HuH-7.5 (cell line): ENCODE measurements at places on chromosomes 1 and 21.

DNA sequence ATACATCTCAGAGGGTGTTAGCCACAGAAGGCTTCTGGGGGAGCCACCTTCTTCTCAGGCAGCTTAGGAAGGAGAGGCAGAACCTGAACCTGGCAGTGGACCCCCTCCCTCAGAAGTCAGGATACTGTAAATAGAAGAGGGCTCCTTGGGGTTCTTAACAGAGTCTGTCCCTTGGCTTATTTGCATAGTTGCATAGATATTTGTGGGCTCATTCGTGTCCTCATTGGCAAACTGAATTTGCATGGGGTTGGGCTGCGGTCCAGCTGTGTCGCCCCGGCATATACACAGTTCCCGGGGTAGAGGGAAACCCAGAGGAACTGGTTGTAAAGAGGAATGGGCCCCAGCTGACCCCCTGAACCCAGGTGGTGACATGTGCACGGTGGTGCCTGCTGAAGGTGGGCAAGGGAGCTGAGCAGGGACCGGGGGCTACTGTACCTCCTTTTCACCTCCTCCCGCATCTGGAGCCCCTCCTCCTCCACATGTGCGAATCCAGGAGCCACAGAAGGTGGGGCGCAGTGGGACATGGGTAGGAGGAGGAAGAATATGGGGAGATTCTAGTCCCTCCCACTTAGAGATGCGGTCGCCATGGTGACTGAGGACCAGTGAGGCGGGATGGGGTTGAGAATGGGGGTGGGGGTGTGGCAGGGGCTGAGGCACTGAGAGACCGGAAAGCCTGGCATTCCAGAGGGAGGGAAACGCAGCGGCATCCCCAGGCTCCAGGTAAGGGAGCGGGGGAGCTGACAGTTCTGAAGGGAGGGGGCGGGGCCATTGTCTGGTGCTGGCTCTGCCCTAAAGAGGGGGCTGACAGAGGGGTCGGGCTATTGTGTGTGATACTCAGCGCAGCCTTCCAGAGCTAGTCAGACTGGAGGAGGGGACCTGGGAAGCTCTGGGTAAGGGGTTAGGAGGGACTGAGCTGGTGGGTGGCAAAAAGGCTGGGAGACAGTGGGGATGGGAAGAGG lies 3.7 kb upstream of the SEMA4A start:
- no peak for DNase-seq

DNA sequence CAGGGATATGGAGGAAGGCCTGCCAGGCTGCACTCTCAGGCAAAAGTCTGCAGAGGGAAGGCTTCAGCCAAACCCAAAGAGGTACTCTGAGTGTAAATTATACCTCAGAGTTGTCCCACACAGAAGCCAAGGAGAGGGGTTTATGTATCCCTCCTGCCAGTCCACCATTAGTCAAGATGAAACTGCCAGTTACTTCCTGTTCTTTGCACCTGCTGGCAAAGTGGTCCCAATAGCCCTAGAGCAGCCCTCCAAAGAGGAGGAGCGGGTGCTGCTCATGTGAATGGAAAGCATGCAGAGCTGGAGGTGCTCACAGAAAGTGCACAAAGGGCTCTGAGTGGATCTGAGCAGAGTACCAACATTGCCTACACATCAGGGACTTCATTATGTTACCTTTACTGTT lies 37.1 kb upstream of the MCOLN3 start:
- DNase-seq, result no peak

DNA sequence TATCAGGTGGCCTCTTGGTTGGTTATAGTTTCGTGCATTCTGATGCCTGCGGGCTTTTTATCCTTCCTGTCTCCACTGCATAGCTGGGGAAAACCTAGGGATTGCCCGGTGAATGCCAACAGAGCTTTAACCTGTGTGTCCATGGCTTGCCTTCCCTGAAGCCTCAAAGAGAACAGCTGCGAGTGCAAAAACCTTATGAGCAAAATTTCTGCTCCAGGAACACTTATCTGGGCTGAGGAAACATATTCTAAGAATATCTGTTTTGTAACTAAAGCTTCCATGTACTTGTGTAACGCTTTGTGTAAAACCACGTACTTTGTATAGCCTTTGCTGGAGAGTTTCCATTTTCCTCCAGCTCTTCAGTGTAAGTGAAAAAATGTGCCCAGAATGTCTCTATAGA lies 7.2 kb downstream of the CNST start:
- DNase-seq, result no peak

DNA sequence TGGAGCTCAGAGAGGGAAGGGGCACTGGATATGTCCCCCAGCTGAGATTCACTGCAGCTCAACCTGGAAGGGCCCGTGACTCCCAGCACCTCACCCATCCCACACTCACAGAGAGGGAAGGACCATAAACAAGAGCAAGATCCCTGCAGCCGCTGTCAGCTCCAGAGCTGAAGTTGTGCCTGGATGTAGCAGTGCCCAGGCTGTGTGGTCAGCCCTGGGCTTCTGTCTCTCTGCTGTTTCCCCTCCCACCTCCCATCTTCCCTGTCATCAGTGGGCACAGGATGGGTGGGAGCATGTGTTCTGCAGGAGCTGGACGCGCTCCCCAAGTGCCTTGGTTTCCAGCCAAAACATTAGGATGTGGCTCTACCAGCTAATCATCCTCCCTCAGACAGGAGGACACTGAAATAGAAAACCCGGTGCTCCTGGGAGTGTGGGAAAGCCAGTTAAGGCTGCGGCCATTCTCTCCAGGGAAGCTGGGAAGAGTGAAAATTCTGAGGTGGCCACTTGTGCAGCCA lies 282.7 kb downstream of the NPHP4 start:
- no peak for DNase-seq

DNA sequence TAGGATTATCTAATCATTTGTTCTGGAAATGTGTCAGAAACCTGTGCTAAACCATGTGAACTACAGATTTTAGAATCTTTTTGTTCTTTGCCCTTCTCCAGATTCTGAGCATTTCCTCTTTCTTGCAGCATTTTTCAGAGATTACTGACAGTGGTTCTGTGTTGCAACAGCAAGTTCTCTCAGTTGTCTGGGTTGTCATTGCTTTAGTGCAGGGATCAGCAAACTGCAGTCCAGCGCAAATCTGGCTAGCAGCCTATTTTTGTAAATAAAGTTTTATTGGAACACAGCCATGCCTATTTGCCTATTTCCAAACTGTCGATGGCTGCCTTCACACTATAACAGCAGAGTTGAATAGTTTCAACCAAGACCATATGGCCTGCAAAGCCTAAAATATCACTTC lies 66.3 kb upstream of the LRRC8D start:
- no peak for DNase-seq

- DNase-seq, result no peak
These were observed 534.2 kb downstream of the LTN1 start for GRCh38 chr21:28458446-28458845.

DNA sequence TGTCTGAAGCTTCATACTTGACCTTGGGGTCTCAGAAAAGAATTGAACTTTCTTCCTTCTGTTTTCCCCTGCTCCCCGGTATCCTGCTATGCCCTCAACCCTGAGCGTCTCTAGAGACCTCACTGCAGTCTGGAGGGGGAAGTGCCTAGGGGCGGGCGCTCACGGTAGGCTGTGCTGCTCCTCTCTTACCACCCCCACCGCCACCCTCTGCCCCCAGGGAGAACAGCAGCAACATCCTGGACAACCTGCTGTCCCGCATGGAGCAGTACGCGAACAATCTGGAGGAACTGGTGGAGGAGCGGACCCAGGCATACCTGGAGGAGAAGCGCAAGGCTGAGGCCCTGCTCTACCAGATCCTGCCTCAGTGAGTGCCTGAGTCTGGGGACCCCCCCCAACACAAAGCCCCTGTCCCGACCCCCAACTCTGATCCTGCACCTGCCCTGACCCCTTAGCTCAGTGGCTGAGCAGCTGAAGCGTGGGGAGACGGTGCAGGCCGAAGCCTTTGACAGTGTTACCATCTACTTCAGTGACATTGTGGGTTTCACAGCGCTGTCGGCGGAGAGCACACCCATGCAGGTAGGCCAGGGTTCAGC lies 10.3 kb downstream of the NPR1 start:
- DNase-seq, result no peak

GRCh38 chr1:199113265-199113869 lies 474.5 kb downstream of the PTPRC start:
- DNase-seq, result no peak

DNA sequence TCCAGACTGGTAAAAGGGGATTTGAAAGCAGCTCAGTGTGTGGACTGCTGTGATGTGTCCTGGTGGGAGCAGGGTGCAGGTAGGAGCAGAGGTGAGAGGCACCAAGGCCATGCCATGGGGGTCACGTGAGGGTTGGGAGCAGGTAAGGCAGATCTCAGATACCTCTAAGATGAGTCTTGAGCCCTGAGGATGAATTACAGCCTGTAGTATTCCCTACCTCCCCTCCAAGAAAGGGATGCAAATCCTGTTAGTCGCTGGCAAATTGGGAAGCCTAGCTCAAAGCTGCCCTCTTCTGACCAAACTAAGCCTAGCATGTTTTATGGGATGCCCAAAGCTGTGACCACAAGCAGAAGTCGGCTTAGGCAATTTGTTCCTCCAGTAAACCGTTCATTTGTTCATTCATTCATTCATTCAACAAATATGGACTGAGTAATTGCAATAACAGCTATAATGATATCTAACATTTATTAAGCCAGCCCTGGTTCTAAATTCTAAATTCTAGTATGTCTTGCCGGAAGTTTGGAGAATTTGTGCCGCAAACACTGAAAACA lies 3.9 kb upstream of the NUAK2 start:
- DNase-seq, result peak; percentile 66

GRCh38 chr1:86754265-86754974 lies 50.0 kb downstream of the SH3GLB1 start:
- no peak for DNase-seq

DNA sequence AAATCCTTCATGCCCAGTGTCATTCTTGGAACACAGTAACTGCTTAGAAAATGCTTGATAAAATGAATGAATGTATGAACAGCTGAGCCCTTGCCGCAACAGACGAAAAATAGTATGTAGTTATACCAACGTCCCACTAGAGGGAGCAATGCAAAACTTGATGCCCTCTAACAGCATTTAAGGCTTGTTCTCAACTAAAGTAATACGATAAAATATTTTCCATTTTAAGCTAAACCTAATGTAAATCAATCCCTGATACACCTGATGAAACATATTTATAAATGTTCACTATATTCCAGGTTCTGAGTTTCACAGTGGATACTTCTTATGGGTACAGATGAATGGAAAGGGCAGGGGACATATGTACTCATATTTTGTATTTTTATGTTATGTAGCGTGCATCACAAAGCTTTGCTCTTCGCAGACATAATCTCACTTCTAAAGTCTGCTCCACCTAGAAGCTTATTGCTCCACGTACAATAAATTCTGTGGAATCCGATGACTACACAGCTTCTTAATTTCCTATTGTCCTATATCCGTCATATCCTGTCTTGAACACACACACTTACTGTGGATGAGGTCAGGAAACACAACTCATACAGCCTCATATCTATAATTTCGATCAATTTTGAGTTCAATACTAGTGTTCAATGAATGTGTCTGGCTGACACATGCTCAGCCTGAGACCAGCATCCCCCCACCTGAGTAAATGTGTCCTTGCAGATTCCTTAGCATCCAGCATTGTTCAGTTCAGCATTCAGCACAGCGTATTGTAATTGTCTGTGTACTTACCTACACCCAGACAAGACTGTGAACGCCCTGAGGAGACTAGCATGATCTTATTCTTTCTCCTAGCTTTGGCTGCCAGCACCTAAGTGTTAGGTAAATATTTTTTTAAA lies 4.4 kb upstream of the UTP25 start:
- no peak for DNase-seq

- DNase-seq, result no peak
These were observed 876 bp downstream of the ALDH9A1 start for GRCh38 chr1:165697491-165697880.

DNA sequence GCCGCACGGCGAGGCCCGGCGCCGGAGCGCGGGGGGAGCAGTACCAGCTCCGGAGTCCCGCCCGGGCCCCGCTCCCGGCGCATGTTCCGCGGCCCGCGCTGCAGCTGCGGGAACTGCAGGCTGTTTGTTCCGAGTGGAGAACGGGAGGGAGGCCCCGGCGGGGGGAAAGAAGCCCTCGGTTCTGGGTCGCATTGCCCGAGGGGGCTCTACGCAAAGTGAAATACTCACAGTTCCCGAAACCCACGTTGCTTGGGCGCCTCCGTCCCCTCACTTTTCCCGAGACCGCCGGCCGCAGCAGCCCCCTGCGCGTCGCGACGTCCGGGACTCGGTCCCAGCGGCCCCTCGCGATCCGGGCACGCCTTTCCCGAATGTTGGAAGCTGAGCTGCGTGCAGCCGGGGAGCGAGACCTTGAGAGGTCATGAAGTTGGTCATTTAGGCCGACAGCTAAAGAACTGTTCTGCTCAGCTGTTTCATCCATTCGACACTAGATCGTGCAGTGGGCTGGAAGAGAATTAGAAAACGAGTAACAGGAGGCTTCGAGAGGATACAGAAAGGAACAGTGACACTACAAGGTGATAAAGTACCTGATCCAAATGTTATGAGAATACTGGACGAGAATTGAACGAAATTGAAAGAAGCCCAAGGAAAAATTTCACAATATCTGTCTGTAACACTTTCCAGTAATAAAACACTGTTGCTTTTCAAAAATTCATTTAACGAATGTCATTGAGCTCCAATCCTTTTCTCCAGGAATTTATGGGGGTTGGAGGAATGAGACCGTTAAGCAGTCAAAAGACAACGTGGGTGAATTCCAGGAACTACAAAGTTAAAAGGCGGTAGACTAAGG lies 657 bp upstream of the LIN9 start:
- peak; percentile 61 for DNase-seq

DNA sequence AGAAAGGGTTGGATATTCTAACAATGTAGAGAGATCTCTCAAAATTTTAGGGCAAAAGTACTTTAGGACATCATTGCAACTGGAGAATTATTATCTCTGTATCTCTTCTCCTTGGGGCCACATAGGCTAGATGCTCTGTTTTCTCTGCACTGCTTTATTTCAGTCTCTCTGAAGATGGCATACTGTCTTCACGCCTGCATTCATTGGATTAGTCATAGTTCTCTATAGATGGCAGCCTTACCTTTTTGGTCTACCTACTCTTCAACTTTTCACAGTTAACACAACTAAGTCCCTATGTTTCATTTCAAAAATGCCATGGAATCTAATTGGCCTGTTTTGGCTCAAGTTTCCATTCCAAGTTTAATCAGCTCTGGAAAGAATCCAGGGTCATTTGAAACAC lies 1623.3 kb upstream of the B3GALT2 start:
- DNase-seq, result no peak

DNA sequence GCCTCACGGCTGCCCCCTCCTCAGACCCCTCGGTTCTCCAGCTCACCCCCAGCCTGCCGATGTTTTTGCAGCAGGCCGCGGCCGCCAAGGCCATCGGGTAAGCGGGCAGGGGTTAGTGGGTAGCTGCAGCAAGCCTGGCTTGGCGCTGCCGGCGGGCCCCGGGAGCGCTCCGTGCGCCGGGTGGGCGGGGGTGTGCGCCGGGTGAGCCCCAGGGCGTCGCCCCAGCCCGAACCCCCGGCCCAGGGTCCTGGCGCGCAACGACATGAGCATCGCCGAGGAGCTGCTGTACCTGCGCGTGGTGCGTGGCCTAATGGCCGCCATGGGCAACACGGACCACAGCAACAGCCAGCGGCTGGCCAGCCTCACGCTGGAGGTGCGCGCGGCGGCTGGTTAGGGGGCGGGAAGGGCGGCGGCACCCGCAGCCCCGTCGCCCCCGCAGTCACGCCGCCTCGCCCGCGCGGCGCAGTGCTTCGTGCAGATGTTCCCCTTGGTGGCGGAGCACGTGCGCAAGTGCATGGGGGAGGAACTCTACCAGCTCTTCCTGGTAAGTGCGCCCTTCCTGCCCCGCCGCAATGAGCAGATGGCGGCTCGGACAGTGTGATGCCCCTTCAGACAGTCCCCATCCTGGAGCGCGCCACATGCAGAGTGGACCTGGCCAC lies 6.5 kb downstream of the RNU5D-1 start:
- DNase-seq, result peak; percentile 0

GRCh38 chr1:219223496-219223895 lies 49.8 kb downstream of the LYPLAL1 start:
- no peak for DNase-seq
